ENCODE measurements at places on chromosomes 7 and 10.

DNA sequence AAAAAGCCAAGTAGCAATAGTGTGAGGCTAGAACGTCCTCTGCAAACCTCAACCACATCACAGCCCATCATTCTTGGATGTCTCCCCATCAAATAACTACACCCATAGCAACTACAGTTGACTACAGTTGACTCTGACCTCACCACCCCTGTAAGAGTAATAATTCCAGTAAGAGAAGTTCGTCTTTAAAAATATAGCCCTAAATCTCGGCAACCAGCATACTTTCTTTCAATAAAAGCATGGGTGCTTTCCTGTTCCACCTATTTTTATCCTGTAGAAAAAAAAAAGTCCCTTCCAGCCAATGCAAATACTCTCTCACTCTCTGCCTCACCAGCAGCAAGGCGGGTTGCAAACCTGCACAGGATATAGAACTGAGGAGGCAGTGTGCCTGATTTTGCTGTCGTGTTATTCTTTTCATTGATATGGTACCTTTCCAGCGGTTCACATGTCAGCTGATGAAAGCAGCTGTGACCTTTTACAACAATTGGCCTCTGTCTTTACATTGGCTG lies 187.5 kb upstream of the NFE2L3 start:
- no peak for DNase-seq

GRCh38 chr7:88153378-88153777 lies 66.5 kb downstream of the SRI start:
- no peak for DNase-seq

GRCh38 chr7:84040355-84040754 lies 154.2 kb downstream of the SEMA3A start:
- DNase-seq, result no peak

DNA sequence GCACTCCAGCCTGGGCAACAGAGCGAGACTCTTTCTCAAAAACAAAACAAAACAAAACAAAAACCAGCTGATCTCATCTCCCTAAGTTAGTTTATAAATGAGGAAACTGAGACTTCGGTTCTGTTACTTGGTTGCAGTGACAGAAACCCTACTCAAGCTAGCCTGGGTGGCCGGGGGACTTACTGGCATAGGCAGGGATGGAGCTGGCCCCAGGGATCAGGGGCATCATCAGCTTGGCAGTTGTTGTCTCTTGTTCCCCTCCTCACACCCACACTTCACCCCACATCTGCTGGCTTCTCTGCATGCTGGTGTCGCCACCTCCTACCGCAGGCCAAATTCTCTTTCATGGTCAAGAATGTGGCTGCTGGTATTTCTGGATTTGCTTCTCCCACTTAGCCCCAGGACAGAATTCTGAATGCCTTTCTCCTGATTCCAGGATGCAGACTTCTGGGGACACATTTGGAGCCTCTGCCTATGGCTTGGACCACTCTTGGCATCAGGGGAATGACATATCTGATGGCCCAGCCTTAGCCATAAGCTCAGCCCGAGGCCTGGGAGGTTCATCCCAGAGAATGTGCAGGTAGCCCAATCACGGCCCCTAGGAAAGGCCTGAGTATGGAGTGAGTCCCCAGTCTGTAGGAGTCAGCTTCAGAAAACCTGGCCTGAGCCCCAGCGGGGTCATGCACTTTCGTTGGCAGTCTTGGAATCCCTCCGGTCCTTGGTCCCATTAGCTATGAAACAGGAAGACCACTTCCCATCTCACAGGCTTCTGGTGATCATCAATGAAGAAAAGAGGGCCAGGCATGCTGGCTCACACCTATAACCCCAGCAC lies 41.6 kb upstream of the CTBP2 start:
- DNase-seq, result no peak

DNA sequence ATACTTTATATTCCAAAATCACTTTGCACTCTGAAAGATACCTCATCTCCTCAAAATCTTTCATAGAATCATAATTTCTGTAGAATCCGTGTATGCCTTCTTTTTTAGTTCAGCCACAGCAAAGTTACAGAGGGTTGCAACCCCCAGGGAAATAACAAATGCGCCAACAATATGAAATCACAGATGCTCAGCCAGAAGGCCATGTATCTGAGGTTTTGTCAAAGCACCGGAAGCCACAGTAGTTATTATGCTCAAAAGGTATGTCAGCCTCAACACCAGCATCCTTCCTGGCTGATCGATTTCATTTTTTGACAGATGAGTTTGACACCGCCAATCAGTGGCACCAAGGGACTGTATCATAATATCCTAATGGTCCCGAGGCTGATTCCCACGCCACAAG lies 204.1 kb downstream of the KCNMA1 start:
- DNase-seq, result no peak

DNA sequence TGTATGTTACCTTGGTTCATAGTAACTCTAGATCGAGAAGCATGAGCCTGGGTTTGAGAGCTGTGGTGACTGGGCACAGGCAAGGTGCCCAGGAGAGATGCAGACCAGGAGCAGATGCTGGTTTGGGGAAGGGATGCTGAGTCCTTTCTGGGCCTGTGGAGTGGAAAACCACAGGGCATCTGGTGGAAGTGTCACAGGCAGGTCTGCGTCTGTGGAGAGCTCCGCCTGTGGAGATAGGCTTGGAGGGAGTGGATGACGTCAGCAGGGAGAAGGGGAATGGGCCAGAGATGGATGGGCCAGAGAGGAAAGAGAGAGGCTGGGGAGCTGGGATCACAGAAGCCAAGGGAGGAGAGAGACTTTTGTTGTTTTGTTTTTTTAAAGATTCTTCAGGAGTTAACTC lies 14.8 kb downstream of the CYP26A1 start:
- DNase-seq, result no peak

- no peak for DNase-seq
Measured at GRCh38 chr10:6426317-6426716, 153.8 kb downstream of the PRKCQ start.

- peak; percentile 6 for DNase-seq
Measured at GRCh38 chr7:87600130-87601124, at the start of gene ABCB1. TSS of gene ABCB1 (minus strand) at chr7:87600884. CDS start at chr7:87600184, 700 bp downstream.

DNA sequence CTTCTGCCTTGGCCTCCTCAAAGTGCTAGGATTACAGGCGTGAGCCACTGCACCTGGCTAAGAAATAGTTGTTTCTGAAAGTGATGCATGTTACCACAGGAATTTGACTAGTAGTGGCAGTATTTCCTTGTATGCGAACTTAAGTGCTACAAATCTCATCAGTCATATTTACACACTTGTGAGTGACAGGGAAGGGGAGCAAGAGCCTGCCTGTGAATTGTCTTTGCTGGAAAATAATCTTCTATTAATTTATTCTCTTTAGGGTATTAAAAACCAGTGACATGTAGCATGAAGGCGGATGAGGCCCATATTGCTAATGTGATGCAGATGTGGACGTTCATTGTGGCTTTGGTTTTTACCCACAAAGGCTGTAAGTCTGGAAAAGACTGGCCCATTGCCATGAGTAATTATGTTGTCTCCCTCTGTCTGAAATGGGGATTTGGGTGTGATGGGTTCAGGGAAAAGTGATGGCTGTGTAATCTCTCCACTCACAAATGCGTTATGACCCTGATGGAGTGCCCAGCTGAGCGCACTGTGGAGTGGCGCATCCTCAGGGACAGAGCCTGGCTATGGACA lies 97.6 kb downstream of the CCNY start:
- DNase-seq, result no peak

DNA sequence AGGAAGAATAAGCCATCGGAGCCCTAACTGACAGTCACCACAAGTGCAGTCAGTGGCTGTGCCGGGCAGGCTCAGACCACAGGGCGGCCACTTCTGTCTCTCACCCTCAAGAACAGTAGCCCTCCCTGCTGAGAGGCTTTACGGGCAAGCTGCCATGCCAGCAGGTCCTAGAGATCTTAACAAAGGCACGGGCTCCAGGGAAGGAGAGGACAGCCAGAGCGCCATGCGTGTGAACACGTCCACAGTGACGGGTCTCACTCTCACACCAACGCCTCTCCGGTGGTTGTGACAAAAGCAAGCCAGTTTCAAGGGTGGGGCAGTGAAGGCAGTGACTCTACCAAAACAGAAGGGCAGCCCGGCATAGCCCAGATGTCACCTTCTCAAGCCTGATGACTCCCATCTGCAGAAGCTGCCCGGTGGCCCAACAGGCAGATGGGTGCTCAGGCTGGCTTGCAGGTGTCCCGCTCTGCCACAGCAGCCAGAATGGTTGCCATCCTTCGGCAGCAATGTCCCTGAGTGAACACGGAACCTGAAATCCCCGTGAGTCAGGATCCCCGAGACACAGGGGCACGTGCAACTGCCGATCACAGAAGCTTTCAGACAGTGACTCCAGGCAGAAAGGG lies 102.0 kb downstream of the FAM53B start:
- no peak for DNase-seq

GRCh38 chr10:98391065-98391464 lies 23.9 kb downstream of the PYROXD2 start:
- DNase-seq, result no peak

DNA sequence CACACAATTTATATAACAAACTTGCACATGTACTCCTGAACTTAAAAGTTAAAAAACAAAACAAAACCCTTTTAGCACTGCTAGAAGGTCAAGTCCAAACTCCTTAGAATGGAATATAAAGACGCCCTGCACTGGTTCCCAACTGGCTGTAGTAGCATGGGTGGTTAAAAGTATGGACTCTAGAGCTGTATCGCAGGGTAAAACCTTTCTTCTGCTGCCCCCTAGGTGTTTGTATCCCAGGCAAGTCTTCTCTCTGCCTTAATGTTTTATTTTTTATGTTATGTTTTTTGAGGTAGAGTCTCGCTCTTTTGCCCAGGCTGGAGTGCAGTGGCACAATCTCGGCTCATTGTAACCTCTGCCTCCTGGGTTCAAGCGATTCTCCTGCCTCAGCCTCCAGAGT lies 35.2 kb downstream of the LSMEM1 start:
- DNase-seq, result no peak

- no peak for DNase-seq
Measured at GRCh38 chr7:37741776-37742175, 58.2 kb downstream of the GPR141 start.

- no peak for DNase-seq
Measured at GRCh38 chr7:50405221-50405620, 44.9 kb downstream of the FIGNL1 start.

DNA sequence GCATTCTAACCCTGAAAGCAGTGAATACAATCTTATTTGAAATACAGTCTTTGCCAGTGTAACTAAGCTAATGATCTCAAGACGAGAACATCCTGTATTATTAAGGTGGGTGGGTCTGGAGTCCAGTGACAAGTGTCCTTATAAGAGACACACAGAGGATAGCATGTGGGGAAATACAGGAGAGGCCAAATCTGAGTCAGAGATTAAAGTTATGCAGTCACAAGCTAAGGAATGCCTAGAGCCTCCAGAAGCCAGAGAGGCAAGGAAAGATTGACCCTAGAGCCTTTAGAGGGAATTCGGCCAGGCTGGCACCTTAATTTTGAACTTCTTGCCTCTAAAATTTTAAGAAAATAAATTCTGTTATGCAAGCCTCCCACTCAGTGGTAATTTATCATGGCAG lies 87.5 kb upstream of the HGF start:
- no peak for DNase-seq

DNA sequence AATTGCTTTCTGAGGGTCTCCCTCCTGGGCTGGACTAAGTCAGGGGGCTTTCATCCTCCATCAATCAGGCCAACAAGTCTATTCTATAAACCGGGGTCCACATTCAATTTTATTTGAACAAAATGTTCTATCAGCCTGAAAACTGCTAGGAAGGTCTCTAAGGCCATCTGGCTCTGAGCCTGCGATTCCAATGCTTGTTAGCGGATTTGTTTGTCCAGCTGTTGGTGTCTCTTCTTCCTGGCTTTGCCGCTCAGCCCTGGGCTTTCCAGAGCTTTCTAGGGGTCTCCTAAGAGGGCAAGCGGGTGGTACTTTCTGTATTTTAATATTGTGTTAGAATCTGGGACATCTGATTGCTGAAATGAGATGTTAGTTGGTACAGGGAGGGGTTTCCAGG lies 136.7 kb downstream of the VIPR2 start:
- no peak for DNase-seq

GRCh38 chr7:39686261-39686924 lies 63.0 kb downstream of the RALA start:
- DNase-seq, result peak; percentile 50

DNA sequence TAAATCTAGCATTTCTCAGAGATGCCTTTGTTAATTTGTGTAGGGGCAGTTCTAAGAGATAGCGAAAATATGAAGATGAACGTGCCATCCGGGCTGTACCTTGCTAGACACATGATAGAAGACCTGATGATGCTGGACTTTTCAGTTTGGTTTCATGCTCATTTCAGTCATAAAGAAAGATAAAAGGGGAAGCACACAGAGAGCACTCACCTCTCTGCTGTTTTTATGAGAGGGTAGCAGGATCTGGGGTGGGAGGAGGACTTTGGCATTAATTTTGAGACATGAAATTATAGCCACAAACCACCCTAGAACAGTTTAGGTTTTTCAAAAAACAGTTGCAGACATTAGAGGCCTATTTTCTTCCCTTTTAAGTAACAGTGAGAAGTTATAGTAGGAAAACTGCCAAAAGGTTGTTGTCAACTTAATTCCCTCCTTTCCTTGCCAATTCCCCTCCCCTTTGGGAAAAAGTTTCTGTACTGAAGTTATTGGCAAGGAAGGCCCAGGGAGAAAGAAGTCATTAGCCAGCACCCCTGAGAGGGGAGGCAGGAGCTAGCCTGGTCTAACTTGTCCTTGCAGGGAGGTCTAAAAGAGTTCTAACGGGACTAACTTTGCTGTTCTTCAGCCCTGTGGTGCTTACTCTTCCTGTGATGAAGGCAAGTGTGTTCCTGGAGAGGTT lies 2.6 kb downstream of the ST7 start:
- peak; percentile 38 for DNase-seq

- no peak for DNase-seq
Measured at GRCh38 chr10:49197171-49197570, 9.0 kb upstream of the TMEM273 start.

DNA sequence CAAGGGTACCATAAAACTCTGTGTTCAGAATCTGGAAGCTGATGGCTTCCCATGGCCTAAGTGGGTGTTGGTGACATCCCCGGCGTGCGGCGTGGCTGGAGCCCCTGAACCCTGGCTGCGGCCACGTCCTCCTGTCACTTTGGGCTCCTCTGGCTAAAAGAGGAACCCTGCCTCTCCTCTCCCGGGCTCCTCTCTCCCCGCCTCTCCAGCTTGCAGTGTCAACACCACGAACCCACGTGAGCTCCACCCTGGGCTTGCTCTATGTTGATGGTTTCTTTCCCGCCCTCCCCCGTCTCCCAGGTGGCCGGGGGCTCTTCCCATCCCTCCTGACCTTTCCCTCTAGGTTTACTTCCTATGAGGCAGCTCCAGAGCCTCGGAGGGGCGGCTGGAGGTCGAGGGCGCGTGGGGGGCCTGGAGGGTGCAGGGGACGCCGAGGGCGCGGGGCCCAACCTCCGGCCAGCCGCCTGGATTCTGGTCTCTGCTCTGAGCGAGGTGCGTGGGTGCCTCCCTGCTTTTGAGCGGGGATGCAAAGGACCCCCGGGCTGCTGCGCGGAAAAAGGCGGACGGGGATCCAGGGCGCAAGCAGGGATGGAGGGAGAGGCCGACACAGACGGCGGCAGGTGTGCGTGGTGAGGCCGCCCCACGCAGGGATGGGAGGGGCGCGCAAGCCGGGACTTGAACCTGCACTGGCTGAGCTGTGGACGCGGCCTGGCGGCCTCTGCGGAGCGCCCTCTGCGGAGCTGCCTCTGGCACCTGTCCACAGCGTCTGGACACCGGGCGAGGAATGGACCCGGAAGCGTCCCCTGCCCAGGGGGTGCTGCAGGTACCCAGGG lies 115.5 kb upstream of the DIP2C start:
- DNase-seq, result no peak

GRCh38 chr10:126021833-126022500 lies 125.6 kb downstream of the FANK1 start:
- DNase-seq, result no peak

GRCh38 chr10:100319707-100320402 lies 10.2 kb downstream of the PKD2L1 start:
- DNase-seq, result no peak

- peak; percentile 10 for DNase-seq
Measured at GRCh38 chr7:97845622-97846203, 26.5 kb downstream of the ASNS start.

Measured in stromal cell of bone marrow (primary cell).